ENCODE measurements at places on chromosomes 1 and 21. TPM values are rescaled to one million over a fixed set of nuclear protein-coding genes. Genes with fewer than 3 reads are reported as not detected.

GRCh38 chr1:210262167-210262896 is 29.7 kb downstream of the SERTAD4 start:
- no peaks in the 10 kb centered on the region for H3K27me3 ChIP-seq
- H3K27ac ChIP-seq = peak overlapping the region; percentile 70
- H3K36me3 ChIP-seq = no peaks in the 10 kb centered on the region
- no peak for DNase-seq

GRCh38 chr1:215082532-215083382 is at the start of gene KCNK2:
KCNK2 (plus strand) TSS chr1:215082737; CDS start chr1:215083386, 649 bp downstream.
- no peak for DNase-seq
- H3K36me3 ChIP-seq = no peaks in the 10 kb centered on the region
- peaks cover 6% of the 10 kb centered on the region for H3K4me1 ChIP-seq
- H3K4me3 ChIP-seq = peak within 1 kb of the TSS; percentile 42
- H3K27ac ChIP-seq = no peak within 1 kb of the TSS

GRCh38 chr1:234509457-234510328 is 30.7 kb upstream of the TARBP1 start:
- H3K4me3 ChIP-seq = no peak overlapping the region
- no peaks in the 10 kb centered on the region for H3K36me3 ChIP-seq
- H3K27me3 ChIP-seq = no peaks in the 10 kb centered on the region
- no peak for DNase-seq
- H3K27ac ChIP-seq = no peak overlapping the region
- peaks cover 5% of the 10 kb centered on the region for H3K4me1 ChIP-seq

RHD gene
- total RNA-seq = not detected

GRCh38 chr1:153431928-153432327 is 15.6 kb downstream of the S100A7A start:
- no peaks in the 10 kb centered on the region for H3K27me3 ChIP-seq
- peak; percentile 31 for DNase-seq
- H3K4me3 ChIP-seq = no peak overlapping the region
